Stimulated activated CD4-positive, alpha-beta T cell treated with anti-CD3 and anti-CD28 coated beads, Interleukin-1b, Interleukin-23, amount 100 ng/mL, for 1 hour (primary cell): ENCODE measurements at places on chromosomes 7 and 10.

- no peak for DNase-seq
Observed at GRCh38 chr7:42347616-42348015, 110.6 kb upstream of the GLI3 start.

DNA sequence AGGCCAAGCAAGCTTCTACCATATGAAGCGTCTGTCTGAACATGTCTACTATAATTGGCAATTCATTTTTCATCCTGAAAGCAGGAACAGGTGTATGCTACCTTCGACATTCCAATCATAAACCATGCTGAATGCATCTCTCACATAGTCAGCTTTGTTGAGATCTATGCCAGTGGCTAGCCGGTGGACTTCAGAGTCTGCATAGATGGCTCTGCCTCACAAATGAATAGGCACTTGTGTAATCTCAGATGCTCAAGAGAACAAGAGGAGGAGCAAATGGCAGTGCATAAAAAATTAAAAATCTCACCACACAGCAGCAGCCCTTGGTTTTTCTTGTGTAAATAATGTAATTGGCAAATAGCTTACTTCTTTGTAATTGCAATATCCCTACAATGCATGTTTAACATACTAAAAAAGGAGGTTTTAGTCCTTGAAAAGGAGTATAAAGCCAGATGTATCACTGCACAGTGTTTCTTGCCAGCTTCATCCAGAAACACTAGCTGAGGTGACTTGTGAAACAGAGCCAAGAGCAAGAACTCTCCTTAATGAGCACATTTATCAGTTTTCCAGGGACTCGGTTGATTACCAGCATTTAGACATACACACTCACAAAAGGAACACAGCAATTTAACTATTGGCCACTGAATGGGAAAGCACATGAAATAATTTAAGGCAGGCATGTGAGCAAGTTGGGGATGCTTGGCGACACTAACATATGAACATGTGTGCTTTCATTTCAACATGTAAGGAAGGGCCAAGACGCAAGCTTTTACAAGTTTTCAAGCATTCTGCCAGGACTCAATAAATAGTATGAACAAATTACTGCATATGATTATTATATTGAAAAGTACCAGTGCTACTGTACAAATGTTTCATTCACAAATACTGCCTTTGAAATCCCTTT lies 249.9 kb upstream of the PLXNA4 start:
- DNase-seq, result no peak

- no peak for DNase-seq
Observed at GRCh38 chr10:80425901-80426300, 17.6 kb downstream of the PRXL2A start.

GRCh38 chr7:128123291-128124037 lies 92.2 kb upstream of the LRRC4 start:
- no peak for DNase-seq

GRCh38 chr7:20122073-20122472 lies 95.1 kb downstream of the MACC1 start:
- no peak for DNase-seq

GRCh38 chr7:38907766-38908165 lies 1.2 kb downstream of the VPS41 start:
- DNase-seq, result no peak
